ENCODE measurements at places on chromosomes 11 and 22.

DNA sequence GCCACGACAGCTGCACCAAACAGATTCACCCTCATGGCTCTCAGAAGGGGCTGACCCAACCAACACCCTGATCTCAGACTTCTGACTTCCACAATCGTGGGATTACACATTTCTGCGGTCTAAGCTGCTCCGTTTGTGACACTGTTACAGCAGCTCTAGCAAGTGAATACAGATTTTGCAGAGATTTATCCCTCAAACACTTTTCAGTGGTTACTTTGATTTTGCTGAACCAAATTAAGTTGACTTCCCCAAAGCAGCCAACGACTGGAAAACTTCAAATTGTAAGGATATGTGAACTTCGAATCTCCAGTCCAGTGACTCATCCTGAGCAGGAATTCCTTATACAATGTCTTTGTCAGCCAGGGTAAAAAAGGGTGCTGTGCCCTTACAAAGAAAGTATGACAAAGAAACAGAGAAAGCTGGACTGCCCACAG is 14.8 kb upstream of the INCENP start:
- no peak for DNase-seq

DNA sequence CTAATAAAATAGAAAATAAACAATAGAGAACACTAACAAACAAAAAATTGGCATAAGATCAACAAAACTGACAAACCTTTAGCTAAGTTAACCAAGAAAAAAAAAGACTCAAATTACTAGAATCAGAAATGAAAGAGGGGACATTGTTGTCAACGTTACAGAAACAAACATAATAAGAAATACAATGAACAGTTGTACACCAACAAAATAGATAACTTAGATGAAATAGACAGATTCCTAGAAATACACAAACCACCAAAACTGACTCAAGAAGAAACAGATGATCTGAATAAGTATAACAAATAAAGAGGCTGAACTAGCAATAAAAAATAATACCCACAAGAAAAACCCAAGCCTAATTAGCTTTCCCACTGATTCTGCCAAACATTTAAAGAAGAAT is 34.7 kb upstream of the TMPRSS4 start:
- no peak for DNase-seq

GRCh38 chr11:44964526-44965209 is 14.0 kb upstream of the TP53I11 start:
- DNase-seq: no peak

GRCh38 chr11:85947431-85948272 is 92.5 kb downstream of the CCDC83 start:
- peak; percentile 76 for DNase-seq

All from CD14-positive monocyte (primary cell).